Adrenal gland (tissue), 19 donors: ENCODE measurements at places on chromosomes 11 and 22. TPM values are rescaled to one million over a fixed set of nuclear protein-coding genes. Genes with fewer than 3 reads are reported as not detected.

GRCh38 chr11:44611088-44611487 lies 45.6 kb downstream of the CD82 start:
- no peaks in the 10 kb centered on the region for H3K36me3 ChIP-seq
- H3K4me3 ChIP-seq = no peak overlapping the region
- no peak for DNase-seq
- H3K27me3 ChIP-seq = no peaks in the 10 kb centered on the region
- H3K4me1 ChIP-seq = no peaks in the 10 kb centered on the region
- H3K27ac ChIP-seq = no peak overlapping the region

- H3K27ac ChIP-seq = no peak overlapping the region
- H3K4me3 ChIP-seq = no peak overlapping the region
- DNase-seq = peak; percentile 33
- no peaks in the 10 kb centered on the region for H3K4me1 ChIP-seq
Observed at GRCh38 chr22:32644252-32645100, 157.0 kb upstream of the TIMP3 start.

DNA sequence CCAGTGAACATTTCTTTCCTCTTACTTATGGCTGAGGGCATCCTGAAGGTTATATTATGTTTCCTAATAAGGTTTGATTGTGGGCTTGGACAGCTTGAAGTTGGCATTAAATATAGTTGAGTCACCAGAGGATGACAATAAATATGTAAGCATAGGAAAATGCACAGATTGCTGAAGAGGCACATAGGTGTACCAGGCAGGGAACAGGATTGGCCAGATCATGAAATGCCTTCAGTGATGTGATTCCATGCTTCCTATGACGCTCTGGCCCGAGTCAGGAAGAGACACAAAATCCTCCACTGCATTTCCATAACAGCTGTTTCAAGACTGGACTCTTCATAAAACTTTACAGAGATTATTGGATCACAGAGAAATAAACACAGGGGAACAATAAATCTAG lies 41.4 kb upstream of the SYN3 start:
- no peak overlapping the region for H3K4me3 ChIP-seq
- H3K36me3 ChIP-seq = no peaks in the 10 kb centered on the region
- peaks cover 4% of the 10 kb centered on the region for H3K27me3 ChIP-seq
- no peaks in the 10 kb centered on the region for H3K4me1 ChIP-seq
- H3K27ac ChIP-seq = no peak overlapping the region

- H3K4me3 ChIP-seq = no peak overlapping the region
- H3K36me3 ChIP-seq = no peaks in the 10 kb centered on the region
- no peaks in the 10 kb centered on the region for H3K27me3 ChIP-seq
- no peaks in the 10 kb centered on the region for H3K4me1 ChIP-seq
- no peak overlapping the region for H3K27ac ChIP-seq
- DNase-seq = no peak
Observed at GRCh38 chr11:20530942-20531703, 68.3 kb upstream of the SLC6A5 start.

Gene OPCML
- 0.24 TPM for polyA plus RNA-seq

DNA sequence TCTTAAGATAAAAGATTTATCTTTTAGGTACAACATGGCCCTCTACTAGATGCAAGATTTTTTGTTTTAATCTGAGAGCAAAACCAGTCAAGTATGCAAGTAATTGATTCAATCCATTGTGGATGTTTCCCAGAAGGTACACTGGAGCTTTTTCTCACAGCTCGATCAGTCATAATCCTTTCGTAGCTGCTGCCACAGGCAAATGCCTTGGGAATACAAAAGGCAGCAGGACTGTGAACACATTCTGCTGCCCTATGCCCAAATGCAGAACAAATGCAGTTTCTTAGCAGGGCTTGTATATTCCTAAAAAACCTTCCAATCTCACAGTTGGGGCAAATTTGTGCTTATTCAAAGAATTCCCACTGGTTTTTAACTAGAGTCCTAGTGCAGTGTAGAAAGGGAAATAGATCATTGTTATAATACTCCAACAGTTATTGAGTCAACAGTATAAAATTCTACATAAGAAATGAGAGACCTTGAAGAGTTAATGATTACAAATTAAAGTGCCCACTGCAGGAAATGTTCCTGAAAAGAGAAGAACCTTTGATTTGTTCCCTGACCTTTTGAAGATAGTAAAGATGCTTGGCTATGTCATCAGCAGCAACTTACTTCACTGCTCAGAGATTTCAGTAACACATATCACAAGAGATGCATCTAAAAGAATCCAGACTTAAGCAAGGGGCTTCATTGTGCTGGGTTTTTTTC lies 14.1 kb downstream of the LPXN start:
- no peaks in the 10 kb centered on the region for H3K27me3 ChIP-seq
- H3K4me1 ChIP-seq = no peaks in the 10 kb centered on the region
- no peaks in the 10 kb centered on the region for H3K36me3 ChIP-seq
- H3K27ac ChIP-seq = no peak overlapping the region
- H3K4me3 ChIP-seq = no peak overlapping the region

GRCh38 chr11:32172848-32173834 lies 82.3 kb downstream of the RCN1 start:
- no peak overlapping the region for H3K4me3 ChIP-seq
- H3K27ac ChIP-seq = no peak overlapping the region
- DNase-seq = peak; percentile 57
- H3K4me1 ChIP-seq = no peaks in the 10 kb centered on the region
- no peaks in the 10 kb centered on the region for H3K27me3 ChIP-seq

DNA sequence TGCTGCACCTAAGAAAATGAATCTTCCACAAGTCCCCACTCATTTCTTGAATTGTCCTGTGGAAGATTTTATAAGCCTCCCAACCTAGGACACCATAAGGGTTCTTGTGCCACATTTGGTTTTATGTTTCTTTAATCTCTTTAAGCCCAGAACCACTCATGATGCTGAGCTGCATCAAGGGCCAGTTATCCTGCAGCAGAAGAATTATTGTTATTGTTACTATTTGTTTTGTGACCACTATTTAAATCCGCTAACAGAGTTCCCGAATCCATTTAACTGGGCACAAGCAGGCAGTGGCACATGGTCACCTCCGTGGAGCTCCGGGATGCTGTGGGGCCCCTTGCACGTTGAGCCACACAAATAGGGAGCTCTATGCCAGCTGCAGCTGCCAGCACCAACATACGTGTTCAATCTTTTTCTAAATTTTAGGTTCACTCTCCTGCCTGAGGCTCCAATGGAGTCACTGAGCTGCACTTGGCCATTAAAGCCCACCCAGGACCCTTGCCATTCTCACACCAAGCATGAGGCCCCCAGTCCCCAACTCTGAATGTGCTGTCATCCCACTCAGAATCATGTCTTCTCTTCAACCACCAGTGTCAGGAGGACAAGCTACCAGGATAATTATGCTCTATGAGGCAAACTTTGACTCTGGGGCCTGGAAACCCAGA lies 60.6 kb downstream of the DGCR2 start:
- no peak for DNase-seq
- peak overlapping the region; percentile 65 for H3K27ac ChIP-seq
- H3K4me1 ChIP-seq = peaks cover 31% of the 10 kb centered on the region

Gene UCP3
- 0.53 TPM for polyA plus RNA-seq

DNA sequence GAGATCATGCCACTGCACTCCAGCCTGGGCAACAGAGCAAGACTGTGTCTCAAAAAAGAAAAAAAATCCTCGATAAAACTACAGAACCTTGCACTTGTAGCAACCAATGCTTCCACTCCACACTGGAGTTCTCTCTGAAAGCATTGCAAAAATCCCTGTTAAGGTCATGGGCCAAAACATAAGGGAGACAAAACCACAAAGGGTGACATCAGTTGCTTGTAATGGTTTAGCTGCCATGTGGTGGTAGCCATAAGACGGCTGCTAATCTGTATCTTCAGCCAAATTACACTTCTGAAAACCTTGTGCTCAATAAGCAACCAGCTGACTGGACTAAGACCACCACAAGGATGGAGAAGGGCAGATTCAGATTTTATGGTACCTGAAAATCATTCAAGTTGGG lies 20.6 kb upstream of the TPH1 start:
- H3K27me3 ChIP-seq = no peaks in the 10 kb centered on the region
- no peaks in the 10 kb centered on the region for H3K4me1 ChIP-seq
- H3K36me3 ChIP-seq = no peaks in the 10 kb centered on the region
- no peak overlapping the region for H3K27ac ChIP-seq
- H3K4me3 ChIP-seq = no peak overlapping the region
- no peak for DNase-seq

Gene SYT7
- 6.5 TPM for polyA plus RNA-seq

Gene CARD10
- polyA plus RNA-seq = 24.4 TPM

DNA sequence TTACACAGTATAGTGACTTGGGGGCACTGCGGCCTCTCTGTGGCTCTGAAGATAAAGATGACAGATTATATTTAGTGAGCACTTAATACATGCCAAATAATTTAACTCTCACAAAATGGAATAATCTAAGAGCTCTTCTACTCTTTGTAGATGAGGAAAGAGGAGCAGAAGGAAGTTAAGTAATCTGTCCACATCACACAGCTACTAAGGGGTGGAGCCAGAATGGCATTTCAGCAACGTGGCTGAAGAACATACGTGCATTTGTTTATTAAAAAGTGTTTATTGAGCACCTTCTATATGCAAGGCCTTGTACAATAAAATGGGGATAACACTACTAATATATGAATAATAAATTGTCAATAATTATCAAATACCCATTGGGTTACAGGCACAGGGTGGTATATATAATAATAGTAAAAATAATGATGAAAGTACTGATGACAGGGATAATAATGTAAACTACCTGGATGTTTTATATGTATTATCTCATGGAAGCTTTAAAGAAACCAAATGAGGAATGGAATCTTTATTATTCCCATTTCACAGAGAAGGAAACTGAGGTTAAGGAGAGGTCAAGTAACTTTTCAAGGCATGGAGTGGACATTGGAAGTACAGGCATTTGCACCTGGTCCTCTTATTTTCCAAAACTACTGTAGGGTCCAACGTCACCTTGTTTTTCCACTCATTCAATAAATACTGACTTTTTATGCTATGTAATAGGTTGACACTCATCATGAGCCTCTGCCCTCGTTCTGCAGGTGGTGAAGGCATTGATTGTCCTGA lies 38.0 kb upstream of the IL17RA start:
- H3K27ac ChIP-seq = no peak overlapping the region
- no peaks in the 10 kb centered on the region for H3K36me3 ChIP-seq
- H3K4me1 ChIP-seq = no peaks in the 10 kb centered on the region
- no peak for DNase-seq
- H3K4me3 ChIP-seq = no peak overlapping the region

DNA sequence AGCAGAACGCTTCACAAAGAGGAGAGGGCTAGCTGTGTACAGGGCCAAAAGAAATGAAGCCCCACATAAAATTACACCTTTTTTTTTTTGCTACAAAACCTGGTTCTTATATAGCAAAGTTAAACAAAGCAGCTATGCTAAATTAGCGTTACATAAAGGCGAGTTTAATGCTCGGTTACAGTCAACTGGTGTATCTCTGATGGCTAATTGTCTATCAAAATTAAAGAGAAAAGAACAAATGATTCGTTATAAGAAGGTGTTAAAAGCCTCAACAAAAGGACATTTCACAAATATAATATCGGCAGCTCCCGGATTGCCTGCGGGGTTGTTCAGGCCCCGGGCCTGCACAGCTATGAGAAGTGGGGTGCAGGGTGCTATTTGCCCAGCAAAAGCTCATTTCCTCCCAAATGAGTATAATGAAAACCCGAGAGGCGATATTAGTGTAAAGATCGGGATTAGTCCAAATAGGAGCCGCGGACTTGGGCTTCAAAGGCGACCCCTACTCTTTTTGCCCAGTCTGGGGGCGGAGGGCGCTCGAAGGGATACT lies 13.3 kb upstream of the PAX6 start:
- no peak overlapping the region for H3K4me3 ChIP-seq
- no peak overlapping the region for H3K27ac ChIP-seq
- H3K4me1 ChIP-seq = no peaks in the 10 kb centered on the region
- peaks cover 99% of the 10 kb centered on the region for H3K27me3 ChIP-seq

Gene P4HA3
- polyA plus RNA-seq = 0.93 TPM

DNA sequence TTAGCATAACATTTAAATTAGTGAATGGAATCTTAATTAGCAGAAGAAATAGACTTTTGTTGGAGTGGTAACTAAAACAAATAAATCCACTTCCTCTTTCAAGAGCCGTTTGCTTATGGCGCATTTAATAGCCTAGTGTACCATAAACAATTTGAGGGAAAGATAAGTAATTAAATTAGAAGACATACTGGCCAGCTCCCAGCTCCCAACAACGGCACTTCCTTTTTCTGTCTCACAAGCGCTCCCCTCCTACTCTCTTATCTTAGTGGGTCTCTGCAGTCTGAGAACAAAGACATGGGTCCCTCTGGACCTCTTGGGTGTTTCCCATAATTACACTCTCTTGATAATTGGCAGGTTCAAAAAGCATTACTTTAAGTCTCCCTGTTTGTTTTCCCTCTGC lies 146.0 kb downstream of the OPCML start:
- no peaks in the 10 kb centered on the region for H3K36me3 ChIP-seq
- DNase-seq = no peak
- H3K4me3 ChIP-seq = no peak overlapping the region
- H3K4me1 ChIP-seq = no peaks in the 10 kb centered on the region
- H3K27me3 ChIP-seq = no peaks in the 10 kb centered on the region

- no peak for DNase-seq
- no peak overlapping the region for H3K27ac ChIP-seq
- no peaks in the 10 kb centered on the region for H3K4me1 ChIP-seq
- H3K27me3 ChIP-seq = no peaks in the 10 kb centered on the region
Observed at GRCh38 chr11:9078113-9079086, 13.0 kb downstream of the SCUBE2 start.

- H3K4me3 ChIP-seq = no peak overlapping the region
- H3K27me3 ChIP-seq = no peaks in the 10 kb centered on the region
- no peaks in the 10 kb centered on the region for H3K36me3 ChIP-seq
- no peak overlapping the region for H3K27ac ChIP-seq
Observed at GRCh38 chr11:61102667-61103571, 630 bp downstream of the CD5 start.

Gene FAM180B
- polyA plus RNA-seq = 0.16 TPM

DNA sequence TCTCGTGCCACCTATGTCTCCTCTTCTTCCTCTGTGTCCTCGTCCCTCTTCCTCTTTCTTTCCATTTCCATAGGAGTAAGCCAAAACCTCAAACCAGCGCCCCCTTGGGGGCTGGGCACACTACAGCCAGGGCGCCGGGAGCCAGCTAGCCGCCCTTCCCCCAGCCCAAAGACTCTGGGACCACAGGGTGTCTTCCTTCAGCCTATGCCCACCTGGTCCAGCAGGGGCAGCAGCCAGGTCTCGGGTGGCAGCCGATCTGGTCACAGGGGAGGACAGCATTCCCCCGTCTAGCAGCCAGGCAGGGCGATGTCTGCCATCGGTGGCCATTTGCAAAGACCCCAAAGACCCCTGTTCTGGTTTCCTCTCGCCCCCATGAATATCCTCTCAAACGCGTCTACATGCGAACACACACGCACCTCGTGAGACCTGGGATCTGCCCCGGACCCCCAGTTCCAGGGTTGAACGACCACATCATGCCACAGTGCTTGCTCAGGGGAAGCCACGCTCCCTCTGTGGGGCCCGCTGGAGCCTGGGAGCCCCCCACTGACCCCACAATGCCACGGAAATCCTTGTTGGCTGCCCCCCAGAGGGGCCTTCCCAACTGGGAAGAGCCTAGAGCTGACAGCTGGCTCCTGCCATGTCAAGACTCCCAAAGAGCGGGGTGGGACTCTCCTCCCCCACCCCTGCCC lies 546.0 kb upstream of the CCDC179 start:
- no peak overlapping the region for H3K27ac ChIP-seq
- H3K27me3 ChIP-seq = no peaks in the 10 kb centered on the region
- DNase-seq = no peak
- H3K36me3 ChIP-seq = no peaks in the 10 kb centered on the region
- H3K4me1 ChIP-seq = no peaks in the 10 kb centered on the region

Gene PAAF1
- polyA plus RNA-seq = 25.1 TPM

GRCh38 chr11:87440076-87440770 lies 402.5 kb downstream of the TMEM135 start:
- no peaks in the 10 kb centered on the region for H3K4me1 ChIP-seq
- H3K4me3 ChIP-seq = no peak overlapping the region
- H3K36me3 ChIP-seq = no peaks in the 10 kb centered on the region
- no peak for DNase-seq
